Chondrocyte (in vitro differentiated cells): ENCODE measurements at places on chromosomes 7 and 10. TPM values are rescaled to one million over a fixed set of nuclear protein-coding genes. Genes with fewer than 3 reads are reported as not detected.
A peak's percentile ranks its signal among the peaks of the same experiment; 100 is the strongest.

Gene WDR11
- total RNA-seq: 48.3 to 71.4 TPM (median 54.6 TPM) in 3 replicates

Gene CLEC2L
- not detected in 3 replicates for total RNA-seq

Gene HOXA7
- total RNA-seq: not detected in 3 replicates

Gene TWNK
- 4.8 to 6.6 TPM (median 5.4 TPM) in 3 replicates for total RNA-seq

Gene HOXA4
- 0.30 TPM in 1 of 3 replicates, not detected in the others for total RNA-seq

Gene A1CF
- total RNA-seq: not detected in 3 replicates

- no peak overlapping the region for H3K27ac ChIP-seq
- no peaks in the 10 kb centered on the region for H3K4me1 ChIP-seq
- H3K27me3 ChIP-seq: no peaks in the 10 kb centered on the region
- no peak for DNase-seq
- no peaks in the 10 kb centered on the region for H3K36me3 ChIP-seq
Measured at GRCh38 chr7:119931230-119931824, 341.6 kb upstream of the KCND2 start.

DNA sequence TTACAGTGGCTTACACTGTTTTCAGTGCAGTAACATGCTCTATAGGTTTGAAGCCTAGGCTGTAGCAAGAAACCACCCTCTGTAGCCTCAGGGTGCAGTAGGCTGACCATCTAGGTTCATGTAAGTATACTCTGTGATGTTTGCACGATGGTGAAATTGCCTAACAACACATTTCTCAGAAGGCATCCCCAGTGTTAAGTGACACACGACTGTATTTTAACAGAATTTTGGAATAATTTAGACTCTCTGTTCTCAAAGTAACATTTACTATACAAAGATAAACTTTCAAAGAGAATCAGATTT is 44.6 kb upstream of the BHLHA15 start:
- no peak overlapping the region for H3K27ac ChIP-seq
- no peak for DNase-seq
- H3K27me3 ChIP-seq: no peaks in the 10 kb centered on the region
- H3K36me3 ChIP-seq: peaks cover 2% of the 10 kb centered on the region

DNA sequence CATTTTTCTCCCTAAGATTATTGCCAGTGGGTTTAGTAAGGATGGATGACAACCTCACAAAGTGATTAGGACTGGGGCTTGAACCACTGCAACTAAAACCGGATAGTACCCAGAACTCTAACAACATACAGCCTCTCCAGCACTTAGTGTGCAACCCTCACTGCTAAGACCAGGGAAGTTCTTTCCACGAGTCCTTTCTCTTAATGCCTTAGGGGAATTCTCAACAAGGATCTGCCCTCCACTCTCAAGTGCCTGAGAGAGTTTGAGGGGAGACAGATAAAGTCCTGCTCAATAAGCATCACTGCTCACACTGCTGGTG is 104.6 kb downstream of the NRP1 start:
- no peak for DNase-seq
- peak overlapping the region; percentile 60 for H3K27ac ChIP-seq
- no peaks in the 10 kb centered on the region for H3K27me3 ChIP-seq
- H3K36me3 ChIP-seq: peaks cover 20% of the 10 kb centered on the region
- H3K4me1 ChIP-seq: peaks cover 46% of the 10 kb centered on the region

DNA sequence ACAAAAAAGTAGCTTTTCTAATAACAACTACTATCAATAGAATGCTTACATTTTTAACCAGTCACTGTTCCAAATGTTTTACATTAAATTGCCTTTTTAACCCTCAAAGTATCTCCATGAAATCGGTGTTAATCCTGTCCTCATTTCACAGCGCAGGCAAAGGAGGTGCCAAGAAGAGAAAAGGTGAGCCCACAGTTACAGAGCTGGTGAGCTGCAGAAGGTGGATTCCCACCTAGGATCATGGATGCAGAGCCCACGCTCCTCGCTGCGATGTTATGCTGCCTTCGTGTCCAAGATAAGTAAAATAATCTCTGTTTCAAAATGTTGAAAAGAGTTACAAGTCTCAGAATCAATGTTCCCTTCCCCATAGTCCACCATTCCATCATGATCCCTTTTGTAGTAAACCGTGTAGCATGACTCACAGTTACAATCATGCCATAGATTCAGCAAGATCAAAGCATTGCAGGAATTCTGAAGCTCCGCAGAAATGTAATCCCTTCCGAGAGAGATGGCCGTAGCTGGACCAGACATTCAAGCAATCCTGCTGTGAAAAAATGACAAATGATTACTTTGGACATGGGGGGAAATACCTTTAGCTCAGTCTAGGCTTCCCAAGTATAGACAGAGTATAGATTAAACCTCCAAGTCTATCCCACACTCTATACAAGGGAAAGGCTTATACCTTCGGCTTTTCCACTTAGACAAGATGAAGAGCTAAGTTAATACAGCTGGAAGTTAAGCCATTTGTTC is 394.7 kb upstream of the AKR1E2 start:
- H3K27ac ChIP-seq: peak overlapping the region; percentile 63
- H3K4me3 ChIP-seq: peak overlapping the region; percentile 21
- no peaks in the 10 kb centered on the region for H3K27me3 ChIP-seq

DNA sequence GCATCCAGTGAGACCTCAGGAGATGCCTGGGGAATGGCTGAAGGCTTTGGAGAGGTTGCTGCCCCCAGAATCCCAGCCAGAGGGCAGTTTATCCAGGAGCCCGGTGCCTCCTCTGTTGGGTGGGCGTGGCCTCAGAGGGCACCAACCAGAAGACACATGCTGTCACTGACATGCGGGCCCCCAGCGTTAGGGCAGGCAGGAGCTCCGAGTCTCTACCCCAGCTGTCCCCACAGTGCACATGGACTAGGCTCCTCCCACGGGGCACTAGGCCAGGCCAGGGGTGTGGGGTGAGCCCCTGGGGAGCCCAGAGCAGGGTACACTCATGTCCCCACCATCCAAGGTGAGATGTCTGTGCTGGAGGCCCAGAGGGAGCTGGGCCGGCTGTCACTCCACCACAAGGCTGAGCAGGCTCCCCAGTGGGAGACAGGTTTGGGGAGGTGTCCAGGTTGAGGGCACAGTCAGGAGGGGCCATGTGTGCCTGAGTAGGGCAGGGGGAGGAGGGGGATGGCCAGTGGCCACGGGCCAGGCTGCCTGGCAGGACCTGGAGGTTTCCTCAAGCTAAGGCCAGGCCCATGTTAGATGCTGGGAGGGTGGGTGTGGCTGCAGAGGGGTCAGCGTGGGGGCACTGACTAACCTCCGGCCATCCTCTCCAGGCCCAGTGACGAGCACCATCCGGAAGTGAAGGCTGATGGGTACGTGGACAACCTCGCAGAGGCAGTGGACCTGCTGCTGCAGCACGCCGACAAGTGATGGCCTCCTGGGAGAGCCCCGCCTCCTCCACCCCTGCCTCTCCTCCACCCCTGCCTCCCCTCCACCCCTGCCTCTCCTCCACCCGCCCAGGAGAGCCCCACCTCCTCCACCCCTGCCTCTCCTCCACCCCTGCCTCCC is 131.3 kb downstream of the FAM53B start:
- H3K36me3 ChIP-seq: no peaks in the 10 kb centered on the region
- no peaks in the 10 kb centered on the region for H3K27me3 ChIP-seq
- H3K27ac ChIP-seq: no peak overlapping the region
- no peak for DNase-seq

GRCh38 chr7:111090846-111091245 is at the start of gene LRRN3:
Gene LRRN3, plus strand, starts transcription at chr7:111091127. Its CDS starts 31,646 bp downstream, at chr7:111122773.
- peak within 1 kb of the TSS; percentile 85 for H3K27ac ChIP-seq
- H3K27me3 ChIP-seq: no peaks in the 10 kb centered on the region
- H3K4me3 ChIP-seq: peak within 1 kb of the TSS; percentile 80
- peaks cover 26% of the 10 kb centered on the region for H3K4me1 ChIP-seq

DNA sequence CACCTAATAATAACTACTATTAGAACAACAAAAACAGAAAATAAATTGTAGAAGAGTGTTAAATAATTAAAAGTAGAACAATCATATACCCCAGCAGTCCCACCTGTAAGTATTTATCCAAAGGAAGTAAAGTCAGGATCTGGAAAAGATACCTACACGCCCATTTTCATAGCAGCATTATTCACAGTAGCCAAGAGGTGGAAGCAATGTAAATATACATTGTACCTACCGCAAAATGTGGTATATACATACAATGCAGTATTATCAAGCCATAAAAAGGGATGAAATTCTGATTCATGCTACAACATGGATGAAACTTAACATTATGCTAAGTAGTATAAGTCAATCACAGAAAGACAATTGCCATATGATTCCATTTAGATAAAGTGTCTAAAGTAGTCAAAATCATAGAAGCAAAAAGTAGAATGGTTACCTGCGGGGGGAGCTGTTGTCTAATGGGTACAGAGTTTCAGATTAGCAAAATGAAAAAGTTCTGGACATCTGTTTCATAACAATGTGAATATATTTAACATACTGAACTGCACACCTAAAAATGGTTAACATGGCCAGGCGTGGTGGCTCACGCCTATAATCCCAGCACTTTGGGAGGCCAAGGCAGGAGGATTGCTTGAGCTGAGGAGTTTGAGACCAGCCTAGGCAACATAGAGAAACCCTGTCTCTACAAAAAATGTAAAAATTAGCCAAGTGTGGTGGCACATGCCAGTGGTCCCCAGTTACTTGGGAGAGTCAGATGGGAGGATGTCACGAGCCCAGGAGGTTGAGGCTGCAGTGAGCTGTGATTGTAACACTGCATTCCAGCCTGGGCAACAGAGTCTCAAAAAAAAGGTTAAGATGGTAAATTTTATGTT is 6.0 kb upstream of the TMED4 start:
- no peaks in the 10 kb centered on the region for H3K27me3 ChIP-seq
- no peak overlapping the region for H3K27ac ChIP-seq
- no peaks in the 10 kb centered on the region for H3K36me3 ChIP-seq
- H3K4me1 ChIP-seq: peaks cover 5% of the 10 kb centered on the region

DNA sequence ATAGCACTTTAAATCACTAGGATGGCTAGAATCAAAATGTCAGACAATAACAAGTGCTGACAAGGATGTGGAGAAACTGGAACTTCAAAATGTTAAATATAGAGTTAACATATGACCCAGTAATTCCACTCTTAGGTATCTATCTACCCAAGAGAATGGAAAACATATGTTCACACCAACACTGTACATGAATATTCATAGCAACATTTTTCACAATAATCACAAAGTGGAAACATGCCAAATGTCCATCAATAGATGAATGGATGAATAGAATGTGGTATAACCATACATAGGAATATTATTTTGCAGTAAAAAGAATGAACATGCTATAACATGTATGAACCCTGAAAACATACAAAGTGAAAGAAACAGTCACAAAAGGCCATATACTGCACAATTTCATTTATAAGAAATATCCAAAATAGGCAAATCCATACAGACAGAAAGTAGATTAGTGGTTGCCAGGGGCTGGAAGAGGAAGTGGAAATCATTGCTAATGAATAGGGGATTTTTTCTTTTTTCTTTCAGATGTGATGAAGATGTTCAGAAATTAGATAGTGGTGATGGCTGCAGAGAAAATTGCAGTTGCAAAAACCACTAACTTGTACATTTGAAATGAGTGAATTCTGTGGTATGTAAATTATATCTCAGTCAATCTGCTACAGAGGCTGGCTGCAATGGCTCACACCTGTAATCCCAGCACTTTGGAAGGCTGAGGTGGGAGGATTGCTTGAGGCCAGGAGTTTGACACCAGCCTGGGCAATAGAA is 93.0 kb downstream of the CPVL start:
- H3K27me3 ChIP-seq: no peaks in the 10 kb centered on the region
- H3K36me3 ChIP-seq: peaks cover under 1% of the 10 kb centered on the region
- H3K4me3 ChIP-seq: no peak overlapping the region
- no peak overlapping the region for H3K27ac ChIP-seq
- no peaks in the 10 kb centered on the region for H3K4me1 ChIP-seq

DNA sequence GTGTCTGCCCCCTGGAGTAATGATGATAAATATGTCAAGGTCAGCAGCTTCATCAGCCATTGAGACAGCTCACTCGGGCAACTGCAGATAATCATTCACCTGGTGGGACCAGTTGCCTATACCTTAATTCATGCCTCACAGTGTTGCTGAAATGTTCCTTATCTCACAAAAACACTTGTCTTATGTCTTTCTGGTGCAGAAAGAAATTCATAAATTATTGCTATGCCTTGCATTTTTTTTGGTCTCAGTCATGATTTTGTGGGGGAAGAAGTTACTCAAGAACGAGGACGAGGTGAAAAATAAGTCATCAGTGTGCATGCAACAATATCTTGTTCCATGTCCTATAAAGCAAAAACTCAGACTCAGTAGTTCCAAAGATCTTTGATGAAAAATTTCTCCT is 16.0 kb downstream of the TRIL start:
- H3K27me3 ChIP-seq: no peaks in the 10 kb centered on the region
- DNase-seq: no peak
- no peak overlapping the region for H3K4me3 ChIP-seq
- H3K4me1 ChIP-seq: peaks cover 22% of the 10 kb centered on the region

GRCh38 chr7:1476859-1477258 is 17.6 kb upstream of the MICALL2 start:
- no peak for DNase-seq
- peaks cover 6% of the 10 kb centered on the region for H3K36me3 ChIP-seq
- H3K27ac ChIP-seq: no peak overlapping the region
- H3K4me1 ChIP-seq: no peaks in the 10 kb centered on the region
- H3K27me3 ChIP-seq: no peaks in the 10 kb centered on the region

- H3K27me3 ChIP-seq: peaks cover 16% of the 10 kb centered on the region
- no peak overlapping the region for H3K4me3 ChIP-seq
- DNase-seq: no peak
- no peak overlapping the region for H3K27ac ChIP-seq
Measured at GRCh38 chr10:112335868-112336265, 38.0 kb upstream of the ACSL5 start.

DNA sequence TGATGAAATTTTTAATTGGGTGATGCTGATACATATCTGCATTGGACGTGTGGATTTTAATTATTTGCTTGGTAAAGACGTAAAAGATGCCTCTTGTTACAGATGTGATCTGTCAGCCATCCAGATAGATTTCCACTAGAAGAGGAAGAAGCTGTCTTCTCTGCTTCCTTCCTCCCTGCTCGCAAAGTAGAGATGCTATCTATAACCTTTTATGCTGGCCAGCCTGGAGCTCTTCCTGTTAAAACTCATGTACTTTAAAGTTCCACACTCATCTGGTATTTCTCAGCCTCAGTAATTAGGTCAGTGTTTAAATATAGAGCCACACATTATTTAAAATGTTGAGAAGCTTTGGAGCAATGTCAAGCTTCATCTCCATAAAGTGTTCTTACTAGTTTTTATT is 51.2 kb upstream of the TMEM229A start:
- no peak for DNase-seq
- no peaks in the 10 kb centered on the region for H3K36me3 ChIP-seq
- peaks cover 3% of the 10 kb centered on the region for H3K4me1 ChIP-seq
- H3K27me3 ChIP-seq: no peaks in the 10 kb centered on the region

DNA sequence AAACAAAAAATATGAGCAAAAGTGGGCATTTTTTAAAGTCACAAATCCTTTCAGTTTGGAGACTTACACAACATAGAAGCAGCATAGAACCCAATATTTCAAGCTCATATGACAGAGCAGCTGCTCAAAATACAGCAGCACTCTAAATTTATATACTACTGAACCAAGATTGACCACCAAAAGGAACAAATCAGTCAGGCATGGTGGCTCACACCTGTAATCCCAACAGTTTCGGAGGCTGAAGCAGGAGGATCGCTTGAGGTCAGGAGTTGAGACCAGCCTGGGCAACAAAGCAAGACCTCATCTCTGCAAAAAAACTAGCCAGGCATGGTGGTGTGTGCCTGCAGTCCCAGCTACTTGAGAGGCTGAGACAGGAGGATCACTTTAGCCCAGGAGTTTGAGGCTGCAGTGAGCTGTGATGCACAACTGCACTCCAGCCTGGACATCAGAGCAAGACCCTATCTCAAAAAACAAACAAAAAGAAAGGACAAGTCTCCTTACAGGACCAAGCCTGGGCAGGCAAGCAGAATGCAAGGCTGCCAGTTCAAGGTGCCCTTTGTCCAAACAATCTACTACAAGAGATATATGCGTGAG is 40.0 kb downstream of the PARD3 start:
- H3K4me3 ChIP-seq: no peak overlapping the region
- no peak overlapping the region for H3K27ac ChIP-seq
- no peaks in the 10 kb centered on the region for H3K27me3 ChIP-seq
- H3K36me3 ChIP-seq: no peaks in the 10 kb centered on the region
- peaks cover 24% of the 10 kb centered on the region for H3K4me1 ChIP-seq
